Naive thymus-derived CD8-positive, alpha-beta T cell (primary cell): ENCODE measurements at places on chromosomes 13 and 19. TPM values are rescaled to one million over a fixed set of nuclear protein-coding genes. Genes with fewer than 3 reads are reported as not detected.

The GRK1 gene
- total RNA-seq = not detected

The KCNN4 gene
- 92.9 TPM for total RNA-seq

The GJB6 gene
- 4.1 TPM for total RNA-seq

The SOHLH2 gene
- total RNA-seq = not detected

The IZUMO1 gene
- total RNA-seq = not detected

The KANK3 gene
- 1.4 TPM for total RNA-seq

The MYBPC2 gene
- not detected for total RNA-seq

The BBC3 gene
- total RNA-seq = 37.4 TPM

The KLK7 gene
- not detected for total RNA-seq

The SIGLEC5 gene
- not detected for total RNA-seq

The ZNF491 gene
- total RNA-seq = 5.9 TPM
